ENCODE measurements at places on chromosomes 1 and 21.

GRCh38 chr1:53585129-53585528 is 125.9 kb downstream of the DMRTB1 start:
- no peak for DNase-seq

- DNase-seq = no peak
Measured at GRCh38 chr1:161074676-161075368, 5.1 kb upstream of the ARHGAP30 start.

DNA sequence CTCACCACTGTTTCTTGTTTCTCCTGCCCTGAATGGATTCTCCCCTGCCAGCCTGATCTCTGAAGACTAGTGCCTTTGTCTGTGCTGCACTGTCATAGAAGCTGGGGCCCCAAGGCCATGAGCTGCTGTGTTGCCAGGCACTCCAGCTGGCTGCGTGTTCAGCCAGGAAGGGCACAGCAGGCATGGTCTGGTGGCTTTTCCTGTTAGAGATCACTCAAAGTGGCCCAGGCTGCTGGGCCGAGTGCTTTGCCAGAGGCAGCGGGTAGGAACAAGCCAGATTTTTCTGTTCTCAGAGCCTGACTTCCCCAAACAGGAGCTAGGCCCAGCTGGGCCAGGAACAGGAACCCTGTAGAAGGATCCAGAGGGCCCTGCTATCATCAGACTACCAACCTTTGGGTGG is 5.2 kb downstream of the ADPRS start:
- no peak for DNase-seq

DNA sequence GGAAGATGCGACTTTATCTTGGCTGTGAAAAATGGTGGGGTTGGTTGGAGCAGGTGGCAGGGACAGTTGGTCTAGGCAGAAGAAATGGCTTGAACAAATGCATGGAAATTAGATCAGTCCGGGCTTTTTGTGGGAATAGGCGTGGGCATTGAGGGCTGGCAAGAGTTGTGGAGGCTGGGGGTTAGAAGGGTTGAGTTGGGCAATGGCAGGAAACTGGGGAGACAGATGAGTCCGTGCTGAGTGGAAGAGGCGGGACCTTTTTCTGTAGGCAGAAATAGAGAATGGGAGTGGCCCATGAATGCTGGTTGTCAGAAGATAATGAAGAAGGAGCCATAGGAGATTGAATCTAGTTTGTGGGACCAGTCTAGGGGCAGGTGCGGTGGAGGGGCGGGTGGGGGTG is 6.9 kb downstream of the PDPN start:
- no peak for DNase-seq

DNA sequence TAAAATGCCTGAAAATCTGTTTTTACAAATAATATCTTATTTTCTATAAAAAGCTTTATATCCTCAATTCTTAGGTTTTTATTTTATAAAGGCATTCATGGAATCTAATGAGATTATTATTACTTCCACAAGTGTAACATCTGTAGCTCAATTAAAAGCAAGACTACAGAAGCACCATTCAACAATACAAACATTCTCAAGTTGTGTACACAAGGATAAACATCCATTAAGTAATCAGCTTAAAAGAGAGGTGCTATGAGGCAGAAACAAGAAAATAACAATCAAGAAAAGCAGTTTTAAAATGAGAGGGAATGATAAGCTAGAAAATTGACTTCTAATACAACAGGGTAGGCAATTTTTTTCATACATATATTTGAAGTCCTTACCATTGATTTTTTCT is 326.1 kb downstream of the MRPL39 start:
- no peak for DNase-seq

DNA sequence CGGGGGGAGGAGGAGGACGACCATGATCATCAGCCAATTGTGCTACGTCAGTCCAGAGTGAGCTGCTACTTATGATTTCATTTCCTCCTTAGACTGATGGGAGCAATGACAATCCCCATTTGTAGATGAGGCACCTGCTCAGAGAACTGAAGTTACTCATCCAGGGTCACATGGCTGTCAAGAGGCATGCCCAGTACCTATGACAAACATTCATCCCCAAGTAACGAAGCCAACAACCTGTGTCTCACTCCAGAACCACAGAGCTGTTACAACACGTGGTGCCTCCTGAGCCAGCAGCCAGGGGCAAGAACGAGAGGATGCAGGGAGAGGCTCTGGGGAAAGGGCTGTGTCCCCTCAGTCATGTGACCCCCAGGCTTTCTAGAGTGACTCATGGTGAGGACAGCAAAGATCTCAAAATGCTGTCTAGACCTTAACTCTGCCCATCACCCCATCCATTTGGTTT is 93.6 kb downstream of the SIM2 start:
- no peak for DNase-seq

DNA sequence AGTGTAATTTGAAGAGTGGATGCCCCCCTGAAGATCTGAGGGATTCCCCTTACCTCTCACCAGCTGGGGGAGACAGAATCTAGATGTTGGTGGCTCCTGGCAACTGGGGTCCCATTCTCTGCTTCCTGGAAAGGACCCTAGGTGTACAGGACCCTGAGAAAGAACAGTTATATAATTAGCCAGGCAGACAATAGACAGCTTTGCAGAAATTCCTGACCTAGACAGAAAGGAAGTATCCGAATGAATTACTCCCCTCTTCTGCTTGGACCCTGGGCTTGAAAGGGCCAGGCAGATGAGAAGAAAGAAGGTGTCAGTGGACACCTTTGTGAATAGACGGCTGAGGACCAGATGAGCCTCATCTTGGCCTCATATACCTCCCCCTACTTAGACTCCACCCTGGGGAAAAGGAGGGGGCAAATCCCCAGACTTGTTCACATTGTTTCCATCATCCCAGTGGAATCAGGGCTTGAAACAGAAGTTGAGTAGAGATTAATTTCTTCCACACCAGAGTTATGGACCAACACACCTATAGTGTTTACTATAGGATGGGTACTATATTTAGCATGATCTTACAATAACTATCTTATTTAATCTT is 1.8 kb upstream of the IQGAP3 start:
- DNase-seq = no peak

- DNase-seq = no peak
Measured at GRCh38 chr1:147246044-147246690, 3.7 kb downstream of the CHD1L start.

DNA sequence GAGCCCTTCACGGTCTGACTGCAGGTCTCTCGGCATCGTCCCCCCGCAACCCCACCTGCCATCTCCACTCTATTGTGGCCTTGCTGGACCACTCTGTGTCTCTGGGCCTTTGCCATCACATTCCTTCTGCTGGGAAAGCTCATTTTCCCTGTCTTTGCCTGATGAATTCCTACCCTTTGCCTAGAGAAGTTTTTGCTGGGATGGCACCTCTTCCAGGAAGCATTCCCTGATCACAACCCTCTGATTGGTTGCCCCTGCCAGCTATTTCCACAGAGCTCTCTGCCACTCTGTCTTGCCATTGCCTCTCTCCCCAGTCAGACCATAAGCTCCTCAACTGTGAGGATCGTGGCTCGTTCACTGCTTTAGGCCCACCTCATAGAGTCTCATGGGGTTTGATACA is 28.9 kb upstream of the GPR37L1 start:
- DNase-seq = no peak

DNA sequence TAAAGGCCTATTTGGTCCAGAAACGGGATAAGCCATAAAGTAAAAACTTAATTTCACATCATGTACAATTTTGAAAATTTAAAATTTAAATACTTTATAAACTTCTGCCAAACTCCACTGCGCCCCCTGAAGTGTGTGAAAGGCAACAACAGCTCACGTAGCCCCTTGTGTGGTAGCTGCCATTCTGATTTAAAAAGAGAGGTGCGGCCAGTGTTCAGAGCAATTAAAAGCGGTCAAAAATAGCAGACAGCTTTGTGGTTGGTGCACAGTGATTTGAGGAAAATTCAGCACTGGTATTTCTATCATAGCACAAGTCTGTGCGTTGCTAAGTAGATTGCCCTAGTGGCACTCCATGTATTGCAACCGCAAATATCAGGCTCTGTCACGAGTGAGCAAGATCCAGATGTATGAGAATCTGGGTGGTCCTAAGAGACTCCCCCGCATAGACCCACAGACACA is 122.5 kb downstream of the ATG4C start:
- no peak for DNase-seq

DNA sequence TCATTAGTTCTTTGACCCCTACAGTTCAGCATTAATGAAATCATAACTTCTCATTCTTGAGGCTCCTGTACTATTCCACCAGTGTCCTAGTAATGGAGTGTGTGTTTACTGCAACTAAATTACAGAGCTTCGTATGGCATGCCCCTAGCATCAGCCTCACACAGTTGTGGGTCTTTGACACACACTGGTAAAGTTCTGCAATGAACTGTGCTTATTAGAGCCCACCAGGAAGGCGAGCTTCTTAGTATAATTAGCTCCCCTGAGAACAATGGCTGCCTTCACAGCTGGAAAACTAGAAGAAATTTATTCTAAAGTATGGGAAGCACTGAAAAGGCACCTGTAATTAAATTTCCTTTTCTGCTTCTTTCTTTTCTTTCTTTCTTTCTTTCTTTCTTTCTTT is 251.1 kb upstream of the RGS18 start:
- no peak for DNase-seq

DNA sequence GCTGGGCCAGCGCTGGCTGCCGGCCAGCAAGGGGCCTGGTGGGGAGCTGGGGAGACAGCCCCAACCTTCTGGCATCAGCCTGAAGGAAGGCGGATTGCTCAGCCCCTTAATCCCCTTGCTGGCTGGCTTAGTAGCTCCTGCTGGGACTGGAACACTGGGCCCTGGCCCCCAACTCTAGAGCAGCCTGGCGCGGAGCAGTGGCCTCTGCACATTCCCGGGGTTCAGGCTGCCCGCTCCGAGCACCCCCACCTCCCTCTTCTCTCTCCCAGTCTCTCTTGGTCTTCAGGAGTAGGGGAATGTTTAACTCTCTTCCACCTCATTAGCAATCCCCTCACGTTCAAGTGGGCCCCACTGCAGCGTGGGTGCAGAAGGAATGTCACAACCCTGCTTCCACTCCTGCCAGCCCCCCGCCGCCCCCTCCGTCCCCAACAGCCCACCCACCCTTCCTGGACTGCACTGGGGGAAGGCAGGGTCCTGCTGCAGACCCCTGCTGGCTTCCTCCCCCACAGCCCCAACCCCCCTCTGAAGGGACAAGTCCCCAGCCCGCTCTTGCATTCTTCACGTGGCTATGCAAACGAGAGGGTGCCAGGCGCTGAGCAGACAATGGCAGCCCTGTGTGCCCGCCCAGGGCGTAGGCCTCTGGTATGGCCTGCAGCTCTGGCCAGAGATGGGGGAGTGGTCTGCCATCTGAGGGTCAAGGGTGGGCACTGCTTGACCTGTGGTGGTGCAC is 980 bp upstream of the CLDN19 start:
- no peak for DNase-seq

DNA sequence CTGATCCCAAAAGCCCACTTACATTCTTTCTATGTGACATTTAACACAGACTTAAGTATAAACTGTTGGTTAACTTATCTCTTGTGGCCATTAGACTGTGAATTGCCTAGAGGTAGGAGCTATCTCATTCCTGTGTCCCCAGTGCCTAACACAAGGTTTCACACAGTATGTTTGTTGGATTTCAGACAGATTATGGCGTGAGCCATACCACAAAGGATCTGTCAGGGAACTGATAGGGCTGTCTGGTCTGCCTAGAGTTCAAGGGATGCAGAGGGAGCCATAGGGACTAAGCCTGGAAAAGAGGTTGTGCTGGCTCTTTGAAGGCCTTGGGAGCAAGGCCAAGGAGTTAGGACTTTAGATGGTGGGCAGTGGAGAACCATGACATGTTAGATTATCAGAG is 40.0 kb downstream of the MEF2D start:
- no peak for DNase-seq

- no peak for DNase-seq
Measured at GRCh38 chr1:113031171-113031933, 41.6 kb upstream of the LRIG2 start.

GRCh38 chr1:222285526-222285925 is 262.4 kb downstream of the HHIPL2 start:
- DNase-seq = no peak

DNA sequence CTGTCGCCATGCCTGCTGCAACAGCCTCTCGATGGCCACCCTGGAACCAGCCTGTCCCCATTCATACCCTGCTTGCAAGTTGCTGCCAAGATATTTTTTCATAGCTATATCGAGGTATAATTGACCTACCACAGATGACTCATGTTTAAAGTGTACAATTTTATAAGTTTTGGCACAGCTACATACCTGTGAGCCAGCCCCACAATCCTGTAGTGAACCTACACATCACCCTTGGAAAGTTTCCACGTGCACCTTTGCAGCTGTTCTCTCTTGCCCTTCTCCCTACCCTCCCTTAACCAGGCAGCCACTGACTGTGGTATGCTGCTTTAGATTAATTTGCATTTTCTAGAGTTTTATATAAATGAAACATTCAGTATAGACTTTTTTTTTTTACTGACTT is 23.0 kb upstream of the KCNJ6 start:
- DNase-seq = no peak
